IPS DF 19.7 (cell line): ENCODE measurements at places on chromosomes 6 and 20.

GRCh38 chr6:27081931-27082330 is 165.6 kb upstream of the PRSS16 start:
- no peak for DNase-seq

GRCh38 chr6:31423550-31423949 is 20.2 kb downstream of the MICA start:
- DNase-seq = no peak

- no peak for DNase-seq
Observed at GRCh38 chr6:139580592-139581484, 206.4 kb upstream of the CITED2 start.

DNA sequence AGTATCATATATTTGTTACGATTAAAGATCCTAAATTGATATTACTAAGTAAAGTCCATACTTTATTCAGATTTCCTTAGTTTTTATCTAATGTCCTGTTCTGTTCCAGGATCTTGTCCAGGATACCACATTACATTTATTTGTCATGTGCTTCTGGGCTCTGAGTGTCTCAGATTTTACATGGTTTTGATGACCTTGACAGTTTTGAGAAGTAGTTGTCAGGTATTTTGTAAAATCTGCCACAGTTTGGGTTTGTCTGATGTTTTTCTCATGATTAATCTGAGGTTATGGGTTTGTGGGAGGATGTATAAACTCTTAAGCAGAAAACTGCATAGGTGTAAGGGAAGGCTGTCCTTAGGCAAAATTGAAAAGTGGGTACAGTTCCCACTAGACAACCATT is 109.9 kb upstream of the BMP5 start:
- no peak for DNase-seq

DNA sequence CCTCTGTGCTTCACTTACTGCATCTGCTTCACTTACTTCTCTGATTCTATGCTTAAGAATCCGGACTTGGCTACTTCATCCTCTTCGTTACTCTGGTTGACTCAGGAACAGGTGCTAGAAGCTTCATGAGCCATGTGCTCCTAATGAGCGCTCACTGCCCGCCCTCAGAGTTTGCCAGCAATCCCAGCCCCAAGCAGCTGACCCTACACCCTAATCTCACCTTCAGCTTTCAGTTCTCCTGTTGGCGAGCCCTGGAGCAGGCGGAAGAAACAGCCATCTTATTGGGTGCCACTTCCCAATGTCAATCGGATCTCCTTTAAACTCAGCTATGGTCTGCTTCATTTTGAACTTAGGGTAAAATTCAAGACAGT is 61.3 kb downstream of the FOXA2 start:
- no peak for DNase-seq

GRCh38 chr6:37936906-37937305 is 117.4 kb downstream of the ZFAND3 start:
- no peak for DNase-seq

DNA sequence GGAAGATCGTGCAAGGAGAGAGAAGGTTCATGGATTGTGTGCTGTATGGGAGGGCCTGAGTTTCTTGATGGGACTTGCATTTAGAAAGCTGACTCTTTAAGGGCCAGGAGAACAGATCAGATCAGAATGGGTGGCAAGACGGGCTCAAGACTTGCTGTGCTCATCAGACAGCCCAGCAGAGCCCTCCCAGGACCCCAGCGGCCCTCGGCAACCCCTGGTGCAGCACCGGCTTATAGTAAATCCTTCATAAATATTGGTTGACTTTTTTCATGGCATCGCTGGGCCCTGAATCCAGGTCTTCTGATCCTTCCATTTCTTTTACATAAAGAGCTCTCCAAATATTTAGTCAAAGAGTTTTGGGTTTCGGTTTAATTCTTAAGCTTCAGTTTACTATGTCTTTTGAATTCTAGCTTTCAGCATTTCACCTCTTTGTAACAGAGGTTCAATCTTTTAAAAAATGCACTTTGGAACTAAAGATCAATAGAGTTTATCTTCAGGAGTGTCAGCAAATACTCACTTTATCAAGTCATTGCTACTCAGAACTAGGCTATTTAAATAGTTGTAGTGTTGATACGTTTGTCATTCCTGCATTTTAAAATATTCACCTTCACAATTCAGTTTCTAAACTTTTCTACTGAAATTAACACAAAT is 205.6 kb downstream of the ZDHHC14 start:
- DNase-seq = no peak

GRCh38 chr6:50187351-50187921 is 137.7 kb upstream of the DEFB112 start:
- no peak for DNase-seq

- no peak for DNase-seq
Observed at GRCh38 chr6:153702671-153703070, 336.4 kb upstream of the OPRM1 start.

DNA sequence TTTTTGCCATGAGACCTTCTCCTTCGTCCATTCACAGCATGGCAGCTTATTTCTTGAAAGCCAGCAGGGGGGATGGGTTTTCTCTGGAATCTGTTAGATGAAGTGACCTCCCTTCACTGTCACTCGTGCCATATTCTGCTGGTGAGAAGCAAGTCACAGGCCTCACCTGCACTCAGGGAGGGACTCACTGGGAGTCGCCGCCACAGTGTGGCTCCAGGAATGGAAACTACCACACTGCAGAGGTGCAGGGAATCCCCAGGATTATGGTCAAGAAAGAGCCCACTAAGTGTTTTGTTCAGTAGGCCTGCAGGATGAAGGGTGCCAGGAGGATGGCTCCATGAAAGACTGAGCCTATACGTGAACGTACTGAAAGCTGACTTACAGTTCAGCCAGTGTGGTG is 161.1 kb upstream of the AKAP12 start:
- DNase-seq = no peak

- DNase-seq = no peak
Observed at GRCh38 chr20:44970243-44970757, 4.0 kb downstream of the STK4 start.

- no peak for DNase-seq
Observed at GRCh38 chr6:165118736-165119135, 190.7 kb downstream of the C6orf118 start.

DNA sequence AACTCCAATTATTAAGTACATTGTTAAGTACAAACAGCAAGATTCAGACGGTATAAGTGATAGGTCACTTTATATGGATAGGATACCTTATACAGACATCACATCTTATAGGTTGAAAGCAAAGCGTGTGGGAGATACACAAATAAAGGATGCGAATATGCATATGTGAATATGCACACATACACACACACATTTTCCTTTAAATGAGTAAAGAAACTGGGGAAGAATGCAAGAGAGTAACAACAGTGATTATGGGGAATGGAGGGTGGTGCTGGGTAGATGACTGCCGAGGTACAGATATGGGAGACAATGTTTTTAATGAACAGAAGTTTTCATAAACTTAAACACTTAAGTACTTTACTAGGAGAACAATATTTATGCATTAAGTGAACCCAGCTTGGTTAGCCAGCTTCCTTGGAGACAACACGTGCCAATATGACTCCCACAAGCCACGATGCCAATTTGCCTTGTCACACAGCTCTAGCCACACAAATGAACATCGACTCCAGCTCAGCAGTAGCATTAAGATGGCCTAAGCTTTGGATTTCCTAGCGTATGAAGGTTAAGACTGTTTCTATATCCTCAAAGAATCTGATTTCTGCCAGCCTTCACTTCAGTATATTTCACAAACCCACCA is 96.6 kb downstream of the EPB41L2 start:
- DNase-seq = no peak

DNA sequence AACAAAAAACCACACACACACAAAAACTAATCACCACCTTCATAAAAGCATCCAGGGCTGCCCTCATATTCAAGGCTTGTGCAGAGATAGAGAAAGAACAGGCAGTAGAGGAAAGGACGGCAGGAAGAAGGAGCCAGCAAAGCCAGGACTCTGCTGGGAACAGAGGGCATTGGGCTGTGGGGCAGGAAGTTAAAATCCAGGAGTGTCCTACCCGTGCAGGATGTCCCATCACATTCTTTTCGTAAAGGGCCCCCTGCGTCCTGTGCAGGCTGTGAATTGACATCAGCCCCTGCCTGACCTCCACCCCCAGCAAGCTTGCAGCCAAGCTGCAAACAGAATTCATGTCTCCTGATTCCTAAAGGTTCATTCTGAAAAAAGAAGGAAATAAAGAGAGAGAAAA is 96.4 kb upstream of the AKAP12 start:
- DNase-seq = no peak

- DNase-seq = no peak
Observed at GRCh38 chr6:110421749-110422443, 6.5 kb upstream of the DDO start.

DNA sequence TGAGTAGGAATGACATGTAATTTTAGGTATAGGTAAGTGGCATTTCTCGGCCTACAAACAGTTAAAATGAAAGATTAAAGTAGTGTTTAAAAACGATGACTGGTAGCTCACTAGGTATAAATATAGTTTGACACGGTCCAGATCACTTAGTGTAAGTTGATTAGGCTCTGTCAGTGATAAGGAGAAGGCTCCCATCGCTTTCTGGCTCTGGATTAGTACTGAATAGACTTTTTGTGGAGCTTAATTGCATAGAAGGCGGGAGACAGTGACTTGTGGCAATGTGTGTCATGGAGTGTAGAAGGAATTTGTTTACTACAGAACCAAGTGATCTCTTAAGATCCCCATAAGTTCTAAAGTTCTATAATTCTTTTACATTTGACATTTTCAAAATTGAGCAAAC is 6.7 kb downstream of the PYGB start:
- DNase-seq = no peak

DNA sequence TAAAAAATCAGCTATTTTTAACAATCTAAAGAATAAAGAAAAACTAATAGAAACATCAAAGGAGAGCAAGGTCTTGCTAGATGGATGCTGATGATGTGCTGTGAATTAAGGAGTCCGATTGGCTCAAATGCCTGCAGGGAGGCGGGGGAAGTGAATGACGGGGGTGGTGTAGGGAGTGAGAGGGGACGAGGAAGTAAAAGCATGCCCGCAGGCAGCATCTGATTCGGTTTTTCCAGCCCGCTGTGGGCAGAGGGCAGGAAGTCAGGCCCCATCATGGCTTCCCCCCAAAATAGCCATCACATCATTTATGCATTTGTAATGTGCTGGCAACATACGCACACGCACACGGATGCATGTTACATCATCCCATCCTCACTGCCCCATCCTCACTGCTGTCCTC is 10.3 kb downstream of the RSPO4 start:
- no peak for DNase-seq

- no peak for DNase-seq
Observed at GRCh38 chr20:19609642-19610223, 148.3 kb upstream of the RIN2 start.

- DNase-seq = no peak
Observed at GRCh38 chr6:96394727-96395126, 126.9 kb upstream of the UFL1 start.

- no peak for DNase-seq
Observed at GRCh38 chr6:22765015-22765414, 195.6 kb downstream of the HDGFL1 start.

- no peak for DNase-seq
Observed at GRCh38 chr6:155253337-155253736, 10.5 kb upstream of the CLDN20 start.

DNA sequence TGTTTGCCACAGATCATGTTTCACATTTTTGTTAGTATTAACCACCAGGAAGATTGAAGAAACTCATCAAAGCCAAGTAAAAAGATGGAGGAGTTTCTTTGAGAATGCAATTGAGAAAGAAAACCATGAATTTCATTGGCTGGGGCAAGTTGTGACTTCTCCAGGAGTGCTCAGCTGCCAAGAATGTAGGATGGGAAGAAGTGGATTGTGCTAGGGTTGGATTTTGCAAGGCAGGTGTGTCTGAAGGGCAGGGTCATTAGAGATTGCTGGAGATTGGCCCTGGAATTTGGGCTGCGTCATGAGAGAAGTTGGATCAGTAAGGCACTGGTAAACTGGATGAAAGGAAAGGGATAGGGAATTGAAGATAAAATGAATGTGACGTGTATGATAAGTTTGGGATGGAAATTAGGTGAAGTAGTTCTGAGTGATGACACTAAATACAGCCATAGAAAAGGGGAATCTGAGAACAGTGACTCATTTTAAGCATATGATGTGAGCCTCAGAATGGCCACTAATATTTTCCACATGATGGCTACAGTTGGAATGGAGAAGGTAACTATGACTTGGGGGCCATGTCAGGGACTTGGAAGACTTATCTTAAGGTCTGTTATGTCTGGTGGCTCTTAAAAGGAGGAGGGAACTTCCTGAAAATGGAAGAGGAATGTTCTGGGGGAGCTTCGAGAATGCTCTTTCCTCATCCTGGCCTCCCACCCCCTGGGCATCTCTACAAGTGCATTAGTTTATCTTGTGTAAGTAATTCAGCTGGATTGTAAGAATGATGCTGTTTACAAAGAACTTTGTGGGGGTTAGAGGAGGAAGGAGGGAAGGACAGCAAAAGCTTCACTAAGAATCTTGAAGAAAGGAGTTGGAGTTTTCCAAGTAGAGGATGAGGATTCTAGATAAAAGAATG is 27.8 kb upstream of the ERVFRD-1 start:
- DNase-seq = no peak

DNA sequence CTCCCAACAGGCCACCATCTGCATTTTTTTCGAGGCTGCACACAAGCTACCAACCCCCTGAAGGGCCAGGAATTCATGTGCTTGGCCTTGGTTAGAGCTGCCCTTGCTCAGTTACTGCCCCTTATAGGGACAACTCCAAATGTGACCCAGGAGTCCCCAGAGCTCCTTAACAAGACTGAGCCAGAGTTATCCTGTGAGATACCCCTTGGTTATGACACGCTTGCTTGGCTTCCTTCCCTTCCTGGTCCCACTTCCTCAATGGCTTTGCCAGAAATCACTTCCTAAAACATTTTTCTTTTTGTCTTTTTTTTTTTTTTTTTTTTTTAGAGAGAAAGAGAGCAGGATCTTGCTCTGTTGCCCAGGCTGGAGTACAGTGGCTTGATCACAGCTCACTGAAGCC is 8.9 kb downstream of the TREM1 start:
- no peak for DNase-seq

DNA sequence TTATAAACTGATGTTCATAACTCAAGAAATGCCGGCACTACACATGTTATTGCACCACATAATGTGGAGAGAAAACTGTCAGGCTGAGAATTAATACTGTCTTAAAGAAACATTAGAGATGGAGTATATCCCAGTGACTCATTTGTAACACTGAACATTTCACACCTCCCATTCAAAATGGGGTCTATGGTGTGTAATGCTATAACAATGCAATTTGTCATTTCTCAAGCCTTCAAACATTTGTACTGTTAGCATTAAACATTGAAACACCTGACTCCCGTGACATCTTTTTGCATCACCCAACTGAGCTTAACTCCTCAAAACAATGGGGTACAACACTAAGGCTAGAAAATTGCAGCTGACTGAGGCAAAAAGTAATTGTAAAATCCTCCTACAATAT is 151.7 kb downstream of the DST start:
- DNase-seq = no peak
